ENCODE measurements at places on chromosomes 5 and 9. TPM values are rescaled to one million over a fixed set of nuclear protein-coding genes. Genes with fewer than 3 reads are reported as not detected.
A peak's percentile ranks its signal among the peaks of the same experiment; 100 is the strongest.

Gene SLIT3
- 35.6 TPM for total RNA-seq

GRCh38 chr5:115214541-115214940, 44.8 kb upstream of the TRIM36 start:
- no peak for DNase-seq

- peak; percentile 50 for DNase-seq
Observed at GRCh38 chr9:133184971-133185370, 21.3 kb upstream of the GBGT1 start.

GRCh38 chr5:42800748-42801330, 10.9 kb downstream of the SELENOP start:
- no peak for DNase-seq

GRCh38 chr5:128144491-128144890, 60.9 kb downstream of the SLC12A2 start:
- DNase-seq = no peak

Gene SH2D3C
- 4.3 TPM for total RNA-seq

DNA sequence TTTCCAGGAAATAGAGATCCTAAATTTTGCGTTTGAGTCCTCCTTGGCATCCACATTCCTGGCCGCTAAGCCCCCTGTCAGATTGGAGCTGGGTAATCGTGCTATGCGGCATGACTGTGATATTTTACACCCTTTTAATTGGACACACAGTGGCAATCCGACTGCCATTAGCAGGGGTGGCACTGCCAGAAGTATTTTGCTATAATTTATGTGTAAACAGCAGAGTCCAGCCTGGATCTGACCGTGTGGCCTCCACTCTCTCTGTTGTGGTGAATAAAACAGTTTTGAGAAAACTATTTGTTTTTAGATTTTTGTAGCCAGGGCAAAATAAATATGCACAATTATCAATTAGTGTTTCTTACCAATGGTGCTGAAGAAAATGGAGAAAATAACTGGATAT, 281.0 kb upstream of the IRX2 start:
- DNase-seq = no peak

DNA sequence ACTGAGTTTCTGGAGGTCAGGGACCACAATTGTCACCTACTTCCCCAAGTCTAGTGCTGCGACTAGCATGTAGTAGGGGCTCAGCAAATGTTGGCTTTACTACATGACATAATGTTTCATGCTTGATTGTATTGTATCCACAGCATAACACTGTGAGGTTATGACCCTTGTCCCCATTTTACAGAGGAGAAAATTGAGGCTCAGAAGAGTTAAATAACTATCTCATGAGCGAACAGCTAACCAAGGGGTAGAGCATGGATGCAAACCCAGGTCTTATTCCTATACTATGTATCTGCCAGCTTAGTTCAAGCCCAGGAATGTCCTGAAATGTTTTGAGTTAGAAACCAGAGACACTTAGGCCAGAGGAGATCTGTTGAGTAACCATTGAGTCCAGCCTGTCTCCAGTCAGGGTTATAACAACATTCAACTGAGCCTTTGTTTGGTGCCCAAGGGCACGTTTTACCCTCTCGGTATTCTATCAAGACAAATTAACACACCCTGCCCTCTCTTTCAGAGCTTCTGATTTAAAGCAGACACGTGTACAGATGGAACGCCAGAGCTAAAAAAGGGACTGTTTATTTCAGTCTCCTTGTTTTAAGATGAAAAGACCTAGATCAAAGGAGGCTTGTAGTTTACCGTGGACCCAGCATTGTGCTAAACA, 16.5 kb downstream of the ANGPTL2 start:
- DNase-seq = no peak

DNA sequence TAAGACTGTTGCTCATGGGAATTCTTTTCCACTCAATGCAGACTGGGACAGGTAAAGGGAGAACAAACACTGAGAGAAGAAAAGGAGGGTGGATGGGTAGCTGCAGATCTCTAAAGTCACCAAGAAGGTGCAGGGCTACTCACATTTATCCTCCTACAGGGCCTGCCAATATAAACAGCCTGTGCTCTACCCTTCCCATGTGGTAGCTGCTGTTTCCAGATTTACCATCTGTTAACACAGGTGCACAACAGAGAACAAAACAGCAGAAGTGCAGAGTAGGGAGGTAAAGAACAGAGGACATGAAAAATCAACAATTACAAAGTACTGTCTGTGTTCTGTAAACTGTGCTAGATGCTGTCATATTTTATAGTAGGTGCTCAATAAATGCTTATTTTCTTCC, 26.0 kb downstream of the JAKMIP2 start:
- no peak for DNase-seq

Gene SLC1A1
- total RNA-seq = 0.68 TPM

DNA sequence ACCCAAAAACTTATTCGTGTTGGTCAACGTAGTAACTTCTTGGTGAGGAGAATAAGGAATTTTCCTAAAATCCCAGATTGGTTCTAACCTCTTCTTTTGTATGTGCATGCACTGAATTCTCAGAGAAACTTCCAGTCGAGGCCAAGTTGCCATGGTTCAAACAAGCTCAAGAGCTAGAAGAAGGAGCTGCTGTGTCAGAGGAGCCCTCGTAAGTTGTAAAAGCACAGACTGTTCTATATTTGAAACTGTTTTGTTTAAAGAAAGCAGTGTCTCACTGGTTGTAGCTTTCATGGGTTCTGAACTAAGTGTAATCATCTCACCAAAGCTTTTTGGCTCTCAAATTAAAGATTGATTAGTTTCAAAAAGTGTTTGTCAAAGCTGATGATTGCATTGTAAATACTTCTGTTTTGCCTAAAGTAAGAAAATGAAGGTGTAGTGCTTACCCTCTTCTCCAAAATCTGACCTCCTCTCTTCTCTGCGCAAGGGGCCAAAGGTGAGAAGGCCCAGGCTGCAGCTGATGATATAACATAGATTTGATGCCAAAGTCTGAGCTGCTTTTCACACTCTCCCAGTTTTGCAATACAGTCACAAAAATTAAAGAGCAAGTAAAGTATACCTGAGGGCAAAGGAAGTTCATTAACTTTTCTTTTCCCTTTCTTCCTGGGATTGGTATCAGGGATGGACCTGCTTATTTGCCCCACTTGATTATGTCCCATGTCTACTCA, 210.8 kb downstream of the ADAMTSL1 start:
- no peak for DNase-seq

Gene SPAAR
- 0.54 TPM for total RNA-seq

DNA sequence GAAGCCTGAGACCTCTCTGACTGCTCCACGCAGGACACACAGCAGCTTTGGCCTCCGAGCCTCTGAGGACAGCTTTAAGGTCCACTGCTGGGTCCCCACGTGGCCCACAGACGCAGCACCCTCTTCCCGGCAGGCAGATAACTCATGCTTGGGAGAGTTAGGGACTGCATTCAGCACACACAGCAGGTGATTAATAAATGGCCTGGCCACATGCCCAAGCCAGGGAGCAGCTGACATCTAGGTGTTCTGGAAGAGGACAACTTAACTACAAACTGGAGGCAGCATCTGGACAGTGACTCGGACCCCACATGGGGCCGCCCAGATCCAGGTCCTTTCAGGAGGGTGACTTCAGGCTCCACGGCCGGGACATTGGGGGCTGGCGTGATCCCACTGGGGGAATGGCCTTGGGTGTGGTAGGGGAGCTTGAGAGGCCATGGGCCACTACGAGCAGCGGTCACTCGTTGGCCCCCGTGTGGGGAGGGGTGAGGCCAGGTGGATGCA, 11.3 kb downstream of the NINJ1 start:
- peak; percentile 30 for DNase-seq

Gene HRCT1
- total RNA-seq = 0.35 TPM

Gene CFAP157
- total RNA-seq = not detected

DNA sequence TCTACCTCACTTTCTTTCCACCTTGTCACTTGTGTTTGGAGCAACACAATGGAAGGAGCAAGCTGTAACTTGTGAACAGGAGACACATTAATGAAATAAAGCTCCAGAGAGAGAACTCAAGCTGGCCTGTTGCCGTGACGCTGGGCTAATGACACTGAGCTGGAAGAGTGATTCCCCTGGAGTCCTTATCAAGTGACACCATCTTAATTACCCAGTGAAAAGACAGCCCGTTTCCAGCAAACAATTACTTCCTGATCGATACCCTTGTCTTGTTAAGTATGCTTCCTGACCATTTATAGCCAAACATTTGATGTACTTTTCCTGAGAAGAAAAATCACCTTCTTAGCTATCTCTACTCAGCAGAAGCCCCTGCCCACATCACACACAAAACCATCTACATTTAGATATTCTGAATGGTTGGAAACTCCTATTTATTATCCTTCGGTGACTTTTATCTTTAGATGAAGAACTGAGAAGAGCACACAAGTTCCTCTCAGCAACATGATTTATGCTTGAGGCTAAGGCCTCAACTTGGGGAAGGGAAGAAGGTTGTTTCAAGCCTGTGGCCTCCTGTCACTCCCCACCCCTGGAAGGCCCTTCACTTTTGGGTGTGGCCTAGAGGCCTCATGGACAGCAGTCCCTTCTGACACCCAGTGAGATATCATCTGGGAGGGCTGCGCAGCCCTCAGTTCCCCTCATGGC, 34.1 kb downstream of the CRHBP start:
- no peak for DNase-seq

DNA sequence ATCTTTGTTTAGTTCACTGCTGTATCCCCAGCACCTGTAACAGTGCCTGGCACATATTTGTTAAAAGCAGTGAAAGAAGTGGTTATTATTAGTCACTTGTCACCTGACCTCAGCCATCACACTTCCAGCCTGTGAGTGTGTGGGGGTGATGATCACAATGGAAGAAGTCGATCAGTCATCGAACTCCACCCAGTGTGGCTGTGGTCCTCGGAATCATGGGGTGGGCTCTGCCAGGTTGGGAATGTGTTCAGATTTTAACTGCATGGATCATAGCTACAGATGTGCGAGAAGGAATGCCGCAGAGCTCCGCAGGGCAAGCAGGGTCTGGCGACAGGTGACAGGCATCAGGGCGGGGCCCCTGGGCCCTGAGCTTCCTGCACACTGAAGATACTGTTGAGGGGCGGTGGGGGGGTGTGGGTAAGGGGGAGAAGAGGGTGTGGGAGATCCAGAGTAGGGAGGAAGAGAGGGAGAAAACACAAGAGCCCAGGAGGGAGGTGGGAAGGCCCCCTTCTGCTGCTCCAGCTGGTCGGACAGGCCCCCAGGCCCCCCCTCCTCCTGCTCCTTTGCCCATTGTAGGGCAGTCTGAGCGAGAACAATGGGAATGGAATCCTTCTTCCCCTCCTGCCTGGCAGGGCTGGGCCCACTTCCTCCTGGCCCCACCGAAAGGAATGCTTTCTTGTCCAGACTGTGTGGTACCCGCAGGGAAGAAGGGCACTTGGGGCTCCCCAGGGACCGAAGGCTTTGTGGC, 89.6 kb downstream of the SPRY4 start:
- no peak for DNase-seq

- no peak for DNase-seq
Observed at GRCh38 chr5:97918620-97919019, 735.6 kb upstream of the RIOK2 start.

DNA sequence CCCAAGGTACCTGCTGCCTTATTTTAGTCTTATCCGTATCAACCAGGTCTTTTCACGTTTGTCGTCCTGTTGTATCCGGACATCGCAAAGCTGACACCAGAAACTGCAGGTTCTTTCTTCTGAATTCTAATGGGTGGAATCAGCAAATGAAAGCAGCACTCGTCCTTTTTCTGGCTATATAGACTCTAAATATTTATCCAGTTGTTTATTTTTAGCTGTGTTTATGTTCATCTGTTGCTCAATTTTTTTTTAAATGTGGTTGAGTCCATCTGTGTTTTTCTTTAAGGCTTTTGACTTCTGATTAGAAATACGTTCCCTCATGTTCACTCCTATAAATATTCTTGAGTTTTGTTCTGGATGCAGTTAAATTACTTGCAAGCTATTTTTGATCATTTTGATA, 831.7 kb downstream of the MTRR start:
- no peak for DNase-seq

Gene RFX3
- 3.8 TPM for total RNA-seq

- no peak for DNase-seq
Observed at GRCh38 chr5:126443374-126443851, 20.2 kb downstream of the GRAMD2B start.

DNA sequence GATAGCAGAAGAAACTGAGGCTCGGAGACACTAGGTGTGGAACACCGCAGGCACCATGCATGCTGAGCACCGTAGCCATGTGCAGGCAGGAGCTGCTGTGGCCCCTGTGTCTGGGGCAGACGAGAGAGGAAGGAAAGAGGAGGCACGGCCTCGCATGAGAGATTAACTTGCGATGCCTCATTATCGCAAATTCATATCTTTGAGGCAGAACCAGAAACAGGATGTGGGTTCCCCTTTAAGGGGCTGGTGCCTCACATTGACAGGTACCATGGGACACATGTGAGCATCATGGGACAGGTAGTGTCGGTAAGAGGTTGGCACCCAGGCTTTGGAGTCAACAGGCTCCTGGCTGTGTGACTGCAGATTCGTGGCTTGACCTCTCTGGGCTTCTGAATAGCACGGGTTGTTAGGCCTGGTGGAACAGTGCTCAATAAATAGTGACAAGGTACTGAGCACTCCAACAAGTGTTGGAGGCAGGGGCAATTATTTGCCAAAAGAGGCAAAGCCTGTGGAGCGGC, 40.8 kb downstream of the NAIF1 start:
- DNase-seq = no peak

DNA sequence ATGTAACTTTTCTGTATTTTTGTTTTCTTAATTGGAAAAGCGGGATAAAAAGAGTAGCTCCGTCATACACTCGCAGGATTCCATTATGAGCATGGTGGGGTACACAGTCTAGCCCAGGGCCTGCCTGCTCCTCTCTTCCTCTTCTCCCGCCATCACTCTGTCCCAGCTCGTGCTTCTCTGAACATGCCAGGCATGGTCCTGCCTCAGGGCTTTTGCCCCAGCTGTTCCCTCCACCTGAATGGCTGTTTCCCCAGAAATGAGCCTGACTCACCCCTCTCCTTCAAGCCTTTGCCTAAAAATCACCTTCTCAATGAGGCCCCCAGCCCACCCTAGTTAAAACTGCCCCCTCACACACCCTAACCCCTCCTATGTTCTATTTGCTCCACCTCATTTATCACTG, 4.5 kb downstream of the CORO2A start:
- no peak for DNase-seq

DNA sequence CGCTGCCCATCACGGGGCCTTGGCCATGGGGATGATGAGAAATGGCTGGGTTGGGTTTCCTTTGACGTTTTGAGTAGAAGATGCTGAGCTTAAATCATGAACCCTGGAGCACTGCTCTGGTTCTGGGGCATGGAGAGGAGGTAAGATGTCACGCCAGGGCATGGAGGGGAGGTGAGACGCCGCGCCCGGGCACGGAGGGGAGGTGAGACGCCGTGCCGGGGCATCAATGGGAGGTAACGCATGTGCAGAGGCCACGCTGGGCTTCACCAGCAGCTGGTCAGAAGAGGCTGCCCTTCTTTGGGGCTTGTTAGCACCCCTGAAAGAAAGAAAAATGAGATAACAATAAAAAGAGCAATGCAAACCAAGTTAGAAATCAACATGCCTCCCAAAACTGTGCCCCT, 322.5 kb upstream of the IRX4 start:
- no peak for DNase-seq

- no peak for DNase-seq
Observed at GRCh38 chr5:107478068-107478641, 192.6 kb downstream of the EFNA5 start.

DNA sequence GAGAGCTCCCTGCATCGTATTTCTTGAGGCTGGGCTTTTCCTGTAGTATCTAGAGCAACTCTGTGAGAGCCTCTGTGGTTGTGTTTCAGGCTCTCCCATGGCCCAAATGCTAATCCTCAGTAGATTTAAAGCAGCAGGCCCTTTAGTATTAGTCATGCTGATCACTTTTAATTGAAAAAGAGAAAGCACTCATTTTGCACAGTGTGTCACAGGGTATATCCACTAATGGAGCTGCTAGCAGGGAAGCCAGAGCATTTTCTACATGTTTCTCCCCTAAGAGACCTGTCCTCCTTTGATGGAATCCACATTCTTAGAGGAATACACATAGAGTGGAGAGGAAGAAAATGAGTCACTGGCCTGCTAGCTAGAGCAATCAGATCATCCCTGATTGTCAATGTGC, 348.5 kb downstream of the TMEM232 start:
- no peak for DNase-seq
